ENCODE measurements at places on chromosomes 7 and 10. TPM values are rescaled to one million over a fixed set of nuclear protein-coding genes. Genes with fewer than 3 reads are reported as not detected.

PTPRN2 gene
- 2.7 TPM for total RNA-seq

DNA sequence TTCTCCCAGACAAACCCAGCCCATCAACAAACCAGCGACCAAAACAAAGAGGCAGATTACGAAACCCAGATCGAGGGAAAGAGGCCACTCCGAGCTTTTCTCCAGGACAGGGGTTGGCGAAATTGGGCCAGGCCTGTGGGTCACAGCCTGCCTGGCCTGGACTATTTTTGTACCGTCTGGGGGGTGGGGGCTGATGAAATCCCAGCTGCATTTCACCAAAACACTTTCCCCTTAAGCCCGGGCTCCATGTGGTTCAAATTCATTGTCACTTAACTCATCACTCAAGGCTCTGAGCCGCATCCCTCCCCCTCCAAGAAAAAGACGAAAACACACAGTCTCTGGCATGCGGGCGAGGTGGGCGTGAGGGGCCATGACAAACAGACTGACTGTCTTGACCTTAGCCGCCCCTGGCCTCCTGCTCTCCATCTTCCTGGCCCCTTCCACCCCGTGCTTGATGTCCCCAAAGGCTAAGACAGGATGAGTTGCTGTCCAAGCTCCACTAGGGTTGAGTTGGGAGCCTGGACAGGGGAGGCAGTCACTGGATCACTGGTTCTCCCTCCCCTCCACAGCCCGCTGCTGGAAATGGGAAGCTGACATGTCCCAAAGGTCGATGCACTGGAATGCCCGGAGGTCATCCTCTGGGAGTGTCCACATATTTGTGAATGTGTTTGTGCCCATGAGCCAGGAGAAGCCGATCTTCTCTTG, 19.2 kb downstream of the TMEM270 start:
- peak overlapping the region; percentile 66 for H3K27ac ChIP-seq
- no peak overlapping the region for H3K4me3 ChIP-seq
- peak; percentile 93 for DNase-seq
- no peaks in the 10 kb centered on the region for H3K4me1 ChIP-seq
- no peaks in the 10 kb centered on the region for H3K36me3 ChIP-seq

- H3K27me3 ChIP-seq, result no peaks in the 10 kb centered on the region
- H3K4me3 ChIP-seq, result no peak overlapping the region
- no peak overlapping the region for H3K27ac ChIP-seq
Measured at GRCh38 chr10:72424561-72424960, 69.8 kb upstream of the DNAJB12 start.

GRCh38 chr10:110239892-110240291, 32.5 kb downstream of the MXI1 start:
- H3K4me1 ChIP-seq, result peaks cover 22% of the 10 kb centered on the region
- H3K4me3 ChIP-seq, result no peak overlapping the region
- H3K27me3 ChIP-seq, result no peaks in the 10 kb centered on the region
- peaks cover 6% of the 10 kb centered on the region for H3K36me3 ChIP-seq

GRCh38 chr7:524800-525199, 5.2 kb upstream of the PDGFA start:
- no peaks in the 10 kb centered on the region for H3K36me3 ChIP-seq
- H3K27ac ChIP-seq, result peak overlapping the region; percentile 90
- H3K4me3 ChIP-seq, result no peak overlapping the region

DNA sequence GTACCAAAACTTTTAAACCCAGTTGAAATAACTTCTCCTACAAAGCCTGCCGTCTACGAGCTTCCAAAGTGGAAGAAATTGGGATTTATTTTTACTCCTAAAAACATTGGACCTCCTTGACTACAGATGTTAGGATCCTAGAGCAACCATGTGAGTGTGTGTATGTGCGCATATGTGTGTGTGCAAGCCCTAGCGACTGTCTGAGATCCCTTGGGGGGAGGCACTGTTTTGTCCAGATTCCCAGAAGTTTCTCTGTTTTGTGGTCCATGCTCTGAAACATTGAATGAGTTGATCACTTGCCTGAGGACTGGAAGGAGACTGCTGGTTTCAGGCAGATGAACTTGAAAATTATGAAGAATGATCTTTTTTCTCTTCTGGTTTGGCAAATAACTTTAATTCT, 312.3 kb upstream of the ZNF32 start:
- H3K27ac ChIP-seq, result peak overlapping the region; percentile 58
- no peaks in the 10 kb centered on the region for H3K27me3 ChIP-seq
- H3K4me3 ChIP-seq, result no peak overlapping the region
- no peaks in the 10 kb centered on the region for H3K36me3 ChIP-seq

- H3K4me3 ChIP-seq, result no peak overlapping the region
- H3K36me3 ChIP-seq, result no peaks in the 10 kb centered on the region
- DNase-seq, result no peak
- H3K27me3 ChIP-seq, result no peaks in the 10 kb centered on the region
- H3K27ac ChIP-seq, result no peak overlapping the region
Measured at GRCh38 chr7:80473751-80474150, 38.1 kb downstream of the GNAT3 start.

- no peaks in the 10 kb centered on the region for H3K4me1 ChIP-seq
- H3K4me3 ChIP-seq, result no peak overlapping the region
- H3K36me3 ChIP-seq, result peaks cover 20% of the 10 kb centered on the region
- DNase-seq, result no peak
- H3K27ac ChIP-seq, result no peak overlapping the region
Measured at GRCh38 chr7:39702133-39702532, 78.8 kb downstream of the RALA start.

DNA sequence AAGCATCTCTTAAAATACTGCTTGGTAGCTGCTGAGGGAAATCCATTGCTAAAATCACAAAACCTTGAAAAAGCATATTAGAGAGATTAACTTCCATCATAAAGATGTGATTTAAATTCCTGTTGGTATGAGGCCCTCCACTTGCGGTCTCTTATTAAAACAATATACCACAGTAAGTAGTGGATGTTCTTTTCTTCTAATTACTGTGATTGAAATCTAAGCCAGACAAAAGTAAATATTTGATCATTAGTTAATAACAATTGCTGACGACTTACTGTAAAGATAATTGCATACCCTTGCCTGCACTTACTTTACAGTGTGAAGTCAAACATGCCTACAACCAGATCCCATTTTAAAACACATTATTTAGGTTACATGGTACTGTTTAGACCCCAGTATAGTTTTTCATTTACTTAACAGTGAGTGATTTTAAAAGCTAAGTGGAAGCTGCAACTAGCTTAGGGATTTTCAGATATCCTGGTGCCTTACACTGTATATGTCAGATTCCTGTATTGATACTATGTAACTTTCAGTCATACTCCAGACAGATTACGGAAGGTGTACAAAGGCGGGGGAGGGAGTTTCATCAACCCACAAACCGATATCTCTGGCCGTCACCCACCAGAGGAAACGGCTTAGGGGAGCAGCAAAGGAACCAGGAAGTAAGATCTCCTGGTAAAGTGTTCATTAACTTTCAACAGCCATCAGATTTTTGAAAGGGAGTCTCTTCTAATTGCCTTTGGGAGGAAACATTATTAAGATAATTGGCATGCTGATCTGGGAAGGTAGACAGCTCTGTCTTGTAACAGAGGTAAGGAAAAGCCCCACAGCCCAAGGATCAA, 986 bp downstream of the NRP1 start:
- peak overlapping the region; percentile 60 for H3K4me3 ChIP-seq
- no peak for DNase-seq
- no peaks in the 10 kb centered on the region for H3K4me1 ChIP-seq
- no peaks in the 10 kb centered on the region for H3K27me3 ChIP-seq
- peak overlapping the region; percentile 97 for H3K27ac ChIP-seq

DNA sequence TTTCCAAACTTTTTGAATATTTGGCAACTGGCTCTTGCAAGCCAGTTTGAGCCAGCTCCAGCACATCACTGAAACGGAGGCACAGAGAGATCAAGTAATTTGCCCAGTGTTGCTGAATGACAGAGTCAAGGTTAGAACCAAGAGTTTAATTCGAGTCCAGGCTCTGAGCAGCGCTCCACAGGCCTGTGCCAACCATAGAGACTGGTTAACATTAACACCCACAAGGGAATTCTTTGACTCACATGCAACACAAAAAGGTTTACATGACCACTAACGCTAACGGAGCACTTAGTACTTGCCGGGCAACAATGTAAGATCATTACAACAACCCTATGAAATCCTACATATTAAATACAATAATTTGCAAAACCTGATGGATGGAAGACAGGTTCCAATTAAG, 1.5 kb downstream of the RGS10 start:
- no peaks in the 10 kb centered on the region for H3K36me3 ChIP-seq
- H3K27ac ChIP-seq, result peak overlapping the region; percentile 70
- peak overlapping the region; percentile 51 for H3K4me3 ChIP-seq

GRCh38 chr7:100360135-100360854, 2.4 kb downstream of the PILRB start:
- H3K27me3 ChIP-seq, result no peaks in the 10 kb centered on the region
- no peaks in the 10 kb centered on the region for H3K4me1 ChIP-seq
- peaks cover 75% of the 10 kb centered on the region for H3K36me3 ChIP-seq
- H3K27ac ChIP-seq, result no peak overlapping the region

PSMG3 gene
- total RNA-seq, result 21.5 TPM

- no peak for DNase-seq
- peaks cover 17% of the 10 kb centered on the region for H3K36me3 ChIP-seq
- peak overlapping the region; percentile 95 for H3K27ac ChIP-seq
- no peaks in the 10 kb centered on the region for H3K27me3 ChIP-seq
Measured at GRCh38 chr10:95539560-95540284, 21.4 kb downstream of the SORBS1 start.

- no peaks in the 10 kb centered on the region for H3K27me3 ChIP-seq
- H3K4me3 ChIP-seq, result no peak overlapping the region
- no peak overlapping the region for H3K27ac ChIP-seq
- H3K36me3 ChIP-seq, result no peaks in the 10 kb centered on the region
Measured at GRCh38 chr7:43454936-43455518, 127.9 kb upstream of the STK17A start.

DNA sequence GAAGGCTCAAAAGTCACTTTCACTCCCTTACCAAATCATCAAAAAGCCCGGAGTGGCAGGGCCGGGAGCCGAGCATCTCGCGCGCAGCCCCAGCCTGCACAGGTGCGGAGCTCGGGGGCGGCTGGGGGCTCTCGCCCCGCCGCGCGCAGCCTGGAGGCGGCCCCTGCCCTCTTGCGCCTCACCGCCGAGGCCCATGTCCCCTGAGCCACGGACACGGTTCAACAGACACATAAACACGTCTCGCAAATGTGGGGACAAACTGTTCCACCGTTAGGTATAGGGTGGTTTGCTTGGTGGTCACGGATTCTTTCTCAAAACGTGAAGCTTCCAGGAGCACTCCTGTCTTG, 700 bp downstream of the GSAP start:
- peaks cover 9% of the 10 kb centered on the region for H3K4me1 ChIP-seq
- no peaks in the 10 kb centered on the region for H3K27me3 ChIP-seq
- H3K36me3 ChIP-seq, result no peaks in the 10 kb centered on the region
- peak overlapping the region; percentile 91 for H3K4me3 ChIP-seq

DNA sequence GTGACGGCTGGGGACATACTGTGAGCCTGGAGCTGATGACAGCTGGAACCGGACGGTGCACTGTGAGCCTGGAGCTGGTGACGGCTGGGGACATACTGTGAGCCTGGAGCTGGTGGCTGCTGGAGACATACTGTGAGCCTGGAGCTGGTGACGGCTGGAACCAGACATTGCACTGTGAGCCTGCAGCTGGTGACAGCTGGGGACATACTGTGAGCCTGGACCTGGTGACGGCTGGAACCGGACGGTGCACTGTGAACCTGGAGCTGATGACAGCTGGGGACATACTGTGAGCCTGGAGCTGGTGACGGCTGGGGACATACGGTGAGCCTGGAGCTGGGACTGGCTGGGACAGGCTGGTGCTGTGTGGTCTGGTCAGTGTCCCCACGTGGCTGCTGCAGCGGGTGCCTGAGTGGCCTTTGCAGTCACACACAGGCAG, 47.9 kb downstream of the PTPRN2 start:
- H3K27ac ChIP-seq, result no peak overlapping the region
- DNase-seq, result no peak
- H3K4me1 ChIP-seq, result no peaks in the 10 kb centered on the region

ZNF775 gene
- total RNA-seq, result 4.1 TPM

CRPPA gene
- 2.2 TPM for total RNA-seq

- H3K36me3 ChIP-seq, result no peaks in the 10 kb centered on the region
- no peaks in the 10 kb centered on the region for H3K4me1 ChIP-seq
- H3K27me3 ChIP-seq, result no peaks in the 10 kb centered on the region
- no peak overlapping the region for H3K27ac ChIP-seq
Measured at GRCh38 chr7:31310321-31310935, 30.1 kb downstream of the NEUROD6 start.

DNA sequence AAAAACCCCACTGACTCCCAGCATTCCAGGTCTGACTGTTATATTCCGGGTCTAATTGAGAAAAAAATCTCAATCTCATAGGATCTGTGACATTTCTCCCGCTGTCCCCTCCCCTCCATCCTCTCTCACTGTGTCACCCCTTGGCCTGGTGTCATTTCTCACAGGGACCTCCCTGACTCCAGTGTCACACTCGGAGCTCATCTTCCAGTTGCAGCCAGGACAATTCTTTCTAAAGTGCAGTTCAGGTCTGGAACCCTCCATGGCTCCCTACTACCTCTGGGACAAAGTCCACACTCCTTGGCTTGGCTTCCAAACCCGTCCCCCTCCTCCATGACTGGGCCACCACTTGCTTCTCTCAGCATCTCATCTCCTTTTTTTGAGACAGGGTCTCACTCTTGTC, 14.2 kb downstream of the MLXIPL start:
- no peak overlapping the region for H3K27ac ChIP-seq
- DNase-seq, result no peak
- H3K4me3 ChIP-seq, result no peak overlapping the region
- H3K36me3 ChIP-seq, result no peaks in the 10 kb centered on the region
- peaks cover 8% of the 10 kb centered on the region for H3K4me1 ChIP-seq

ASB10 gene
- 4.0 TPM for total RNA-seq

Data from right atrium auricular region (tissue), 2 donors.